ENCODE measurements at places on chromosomes 7 and 10.

GRCh38 chr7:66630531-66630930 lies 1.9 kb downstream of the KCTD7 start:
- no peak for DNase-seq

DNA sequence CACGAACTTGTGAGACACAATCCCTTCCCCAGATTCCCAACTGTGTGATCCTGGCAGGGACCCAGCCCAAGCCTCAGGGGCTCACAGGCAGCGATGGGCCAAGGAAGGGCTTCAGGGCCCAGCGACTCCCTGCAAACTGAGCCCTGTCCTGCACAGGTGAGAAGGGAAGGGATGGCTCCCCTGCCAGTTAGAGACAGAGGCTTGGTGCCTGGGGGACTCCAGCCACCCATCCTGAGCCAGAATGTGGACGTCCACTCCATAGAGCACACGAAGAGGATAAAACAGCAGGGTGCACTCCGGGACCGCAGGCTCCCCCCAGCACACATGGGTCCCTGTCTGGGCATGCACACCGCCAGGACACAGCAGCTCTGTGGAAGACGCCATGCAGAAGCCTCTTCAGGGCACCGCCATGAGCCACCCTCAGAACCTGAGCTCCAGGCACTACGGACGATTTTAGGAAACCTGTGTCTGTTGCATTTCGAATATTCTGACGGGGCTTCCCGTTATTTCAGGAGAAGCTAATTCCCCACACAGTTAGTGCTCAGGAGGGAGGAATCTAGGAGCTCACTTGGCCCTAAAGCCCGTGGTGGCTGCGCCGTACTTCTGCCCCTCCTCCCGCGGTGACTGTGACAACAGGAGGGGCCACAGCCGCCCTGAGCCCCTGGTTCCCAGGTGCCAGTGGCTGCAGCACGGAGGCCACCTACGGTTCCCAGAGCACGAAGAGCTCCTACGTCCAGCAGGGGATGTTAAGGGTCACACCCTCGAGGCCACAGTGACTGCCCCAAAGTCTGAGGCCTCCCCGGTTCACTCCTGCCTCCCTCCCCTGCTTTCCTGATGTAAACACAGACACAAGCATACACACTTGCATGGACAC lies 326.0 kb downstream of the PTPRN2 start:
- DNase-seq, result no peak

- DNase-seq, result no peak
These were observed 1.5 kb upstream of the SAP25 start for GRCh38 chr7:100575206-100575631.

DNA sequence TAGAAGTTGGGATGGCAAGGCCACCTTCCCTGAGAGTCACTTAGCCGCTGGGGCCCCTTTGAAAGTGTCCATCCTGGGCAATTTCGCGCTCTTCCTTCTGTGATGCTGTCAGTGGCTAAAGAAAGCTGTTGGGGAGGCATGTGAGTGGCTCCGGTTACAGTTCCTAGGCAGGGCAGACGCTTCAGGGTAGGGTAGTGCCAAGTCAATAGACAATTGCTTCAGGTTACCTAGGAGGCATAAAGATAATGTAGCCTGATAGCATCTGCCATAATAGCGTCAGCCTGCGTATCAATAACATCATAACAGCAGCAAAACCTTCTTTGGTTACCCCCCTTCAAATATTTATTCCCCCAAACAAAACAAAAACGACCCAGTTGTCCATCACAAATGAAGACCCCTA lies at the start of gene FAM107B:
Gene FAM107B, minus strand, starts transcription at position 101 of the 400 bp plus-strand sequence. CDS start 234 bp downstream, outside the sequence.
- no peak for DNase-seq

- DNase-seq, result no peak
These were observed 467.4 kb downstream of the TYW1 start for GRCh38 chr7:67463983-67464382.

- no peak for DNase-seq
These were observed 702.3 kb downstream of the LRMDA start for GRCh38 chr10:76133597-76134255.

DNA sequence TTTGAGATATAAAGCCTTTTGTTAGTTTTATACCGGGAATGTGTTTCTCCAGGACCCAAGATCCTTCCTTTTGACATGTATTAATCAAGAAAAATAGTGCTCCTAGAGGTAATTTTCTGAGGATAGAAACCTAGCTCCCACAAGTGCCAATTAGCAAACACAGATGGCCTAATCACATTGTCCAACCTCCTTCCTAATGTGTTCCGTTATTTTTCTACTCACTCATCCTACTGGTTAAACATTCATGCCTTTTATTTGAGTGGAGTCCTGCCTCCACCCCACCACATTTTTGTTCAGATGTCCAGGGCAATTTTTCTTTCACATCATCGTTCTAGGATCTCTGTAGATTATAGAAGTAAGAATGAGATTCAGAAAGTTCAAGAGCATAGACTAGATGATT lies 610.0 kb upstream of the MBL2 start:
- no peak for DNase-seq

DNA sequence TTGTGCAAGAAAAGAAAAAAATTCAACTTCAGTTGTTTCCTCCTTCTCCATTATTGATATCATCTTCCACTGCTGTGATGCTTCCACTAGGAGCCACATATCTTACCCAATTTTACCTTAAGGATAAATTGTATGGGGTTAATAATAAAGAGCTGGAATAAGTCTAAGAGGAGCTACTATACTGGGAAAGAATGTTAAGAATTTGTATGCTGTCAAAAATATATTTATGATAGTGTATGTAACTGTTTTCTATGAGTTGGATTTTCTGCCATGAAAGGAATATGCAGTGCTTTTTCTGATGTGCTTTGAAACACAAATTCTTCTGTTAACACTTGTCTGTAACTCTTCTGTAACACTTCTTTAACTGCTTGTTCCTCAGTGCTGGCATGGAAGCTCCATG lies 219.1 kb downstream of the VTI1A start:
- DNase-seq, result no peak

DNA sequence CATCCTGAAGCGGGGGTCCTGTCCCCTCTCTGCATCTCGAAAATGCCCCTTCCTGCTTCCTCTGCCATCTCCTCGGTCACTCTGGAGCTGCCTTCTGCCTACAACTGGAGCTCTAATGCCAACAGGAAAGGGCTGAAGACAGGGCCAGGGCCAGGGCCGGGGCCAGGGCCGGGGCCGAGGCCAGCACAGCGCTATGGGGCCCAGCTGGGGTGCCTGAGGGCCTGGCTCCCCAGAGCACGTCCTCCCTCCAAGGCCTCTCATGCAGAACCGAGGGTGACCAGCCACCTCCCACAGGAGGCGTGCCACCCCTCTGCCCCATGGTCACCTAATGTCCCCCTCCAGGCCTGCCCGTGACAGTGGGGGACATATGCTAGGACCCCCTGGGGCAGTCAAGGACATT lies 155.7 kb downstream of the PRKAG2 start:
- no peak for DNase-seq

DNA sequence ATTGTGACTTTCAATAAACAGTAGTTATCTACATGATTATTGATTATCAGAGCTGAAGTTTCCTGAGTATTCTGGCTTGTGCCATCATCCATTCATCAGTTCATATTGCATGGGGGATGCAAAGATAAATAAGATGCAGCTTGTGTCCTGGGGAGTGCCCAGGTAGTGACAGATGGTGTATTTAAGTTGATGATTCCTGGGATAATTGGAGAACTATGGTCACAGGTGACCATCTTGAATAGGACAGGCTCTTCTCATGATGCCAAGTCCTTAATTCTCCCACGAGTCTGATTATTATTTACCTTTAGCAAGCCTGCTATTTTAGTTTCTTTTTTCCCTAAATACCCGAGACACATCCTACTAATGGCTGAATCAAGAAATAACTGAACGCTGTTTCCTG lies 64.9 kb downstream of the PLPP4 start:
- no peak for DNase-seq

DNA sequence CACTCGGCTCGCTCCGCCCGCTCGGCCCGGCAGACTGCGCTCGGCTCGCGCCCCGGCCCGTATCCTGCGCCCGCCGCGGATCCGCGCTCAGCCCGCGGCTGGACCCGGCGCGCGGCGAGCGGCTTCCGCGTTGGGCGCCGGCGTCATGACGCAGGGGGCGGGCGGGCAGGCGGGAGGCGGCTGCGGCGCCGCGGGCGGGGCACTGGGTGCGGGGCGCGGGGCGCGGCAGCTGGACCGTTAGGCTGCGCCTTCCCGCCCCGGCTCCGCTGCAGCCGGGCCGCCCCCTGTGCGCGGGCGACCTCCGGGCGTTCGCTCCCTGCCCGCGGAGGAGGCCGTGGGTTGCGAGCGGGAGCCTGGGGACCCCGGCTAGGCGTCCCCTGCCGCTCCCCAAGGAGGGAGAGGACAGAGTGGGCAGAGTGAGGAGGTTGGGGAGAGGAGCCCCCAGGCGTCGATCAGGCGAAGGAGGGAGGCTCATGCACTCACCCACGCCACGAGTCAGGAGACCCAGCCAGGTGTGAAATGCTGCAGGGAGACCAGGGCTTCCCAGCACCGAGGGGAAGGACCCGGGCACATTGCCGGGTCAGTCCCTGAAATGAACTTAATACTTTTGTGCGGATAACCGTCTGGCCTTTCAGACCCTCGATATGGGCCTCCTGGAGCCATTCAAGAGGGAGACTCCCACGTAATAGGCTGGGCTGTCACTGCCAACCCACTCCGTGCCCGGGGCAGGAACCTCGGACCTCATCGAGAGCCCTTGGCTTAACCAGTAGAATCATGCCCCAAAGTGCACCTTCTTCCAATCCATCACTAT lies at the start of gene PIP4K2A:
Gene PIP4K2A, minus strand, starts transcription at position 100 of the 811 bp plus-strand sequence. CDS start 252 bp downstream, outside the sequence.
- DNase-seq, result peak; percentile 56

DNA sequence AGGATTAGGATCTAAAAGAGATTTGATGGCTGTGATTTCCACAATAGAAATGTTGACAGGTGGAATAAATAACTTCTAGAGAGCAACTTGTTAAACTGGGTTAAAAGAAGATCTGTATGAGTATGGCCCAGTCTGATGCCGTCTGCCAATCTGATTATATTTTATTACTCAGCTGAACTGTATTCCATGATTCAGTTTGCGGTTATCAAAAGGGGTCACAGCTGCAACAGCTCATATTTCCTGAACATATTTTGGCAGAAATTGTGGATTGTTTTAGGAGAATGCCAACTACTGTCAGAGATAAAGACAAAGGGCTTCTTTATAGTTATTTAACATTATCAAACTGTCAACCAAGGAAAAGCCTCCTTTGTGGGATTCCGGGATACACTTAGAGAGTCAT lies 244.8 kb upstream of the MINDY3 start:
- DNase-seq, result no peak

- no peak for DNase-seq
These were observed 5.6 kb upstream of the PKD1L1 start for GRCh38 chr7:47953822-47954221.

- no peak for DNase-seq
These were observed 118.8 kb downstream of the NRP1 start for GRCh38 chr10:33215635-33216034.

- no peak for DNase-seq
These were observed 258.9 kb downstream of the SUGCT start for GRCh38 chr7:40393660-40394059.

DNA sequence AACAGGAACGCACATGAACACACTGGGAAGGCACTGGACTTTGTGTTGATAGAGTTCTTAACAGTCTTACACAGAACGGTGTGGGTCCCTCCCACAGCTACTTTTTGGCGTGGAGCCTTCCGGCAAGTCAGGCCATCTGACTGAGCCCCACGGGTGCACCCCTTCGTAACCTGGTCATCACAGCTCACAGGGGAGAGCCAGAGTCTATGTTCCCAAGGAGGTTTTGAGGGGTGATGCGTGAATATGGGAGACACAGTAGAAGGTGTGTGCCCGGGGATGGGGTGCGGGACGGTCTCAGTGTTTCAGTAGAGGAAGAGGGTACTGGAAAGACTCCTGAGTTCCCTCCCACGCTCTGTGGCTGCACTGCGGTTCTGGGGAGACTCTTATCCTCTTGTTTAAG lies 291.7 kb downstream of the DNAJB6 start:
- no peak for DNase-seq

GRCh38 chr7:134831862-134832261 lies 52.4 kb downstream of the CALD1 start:
- DNase-seq, result no peak

DNA sequence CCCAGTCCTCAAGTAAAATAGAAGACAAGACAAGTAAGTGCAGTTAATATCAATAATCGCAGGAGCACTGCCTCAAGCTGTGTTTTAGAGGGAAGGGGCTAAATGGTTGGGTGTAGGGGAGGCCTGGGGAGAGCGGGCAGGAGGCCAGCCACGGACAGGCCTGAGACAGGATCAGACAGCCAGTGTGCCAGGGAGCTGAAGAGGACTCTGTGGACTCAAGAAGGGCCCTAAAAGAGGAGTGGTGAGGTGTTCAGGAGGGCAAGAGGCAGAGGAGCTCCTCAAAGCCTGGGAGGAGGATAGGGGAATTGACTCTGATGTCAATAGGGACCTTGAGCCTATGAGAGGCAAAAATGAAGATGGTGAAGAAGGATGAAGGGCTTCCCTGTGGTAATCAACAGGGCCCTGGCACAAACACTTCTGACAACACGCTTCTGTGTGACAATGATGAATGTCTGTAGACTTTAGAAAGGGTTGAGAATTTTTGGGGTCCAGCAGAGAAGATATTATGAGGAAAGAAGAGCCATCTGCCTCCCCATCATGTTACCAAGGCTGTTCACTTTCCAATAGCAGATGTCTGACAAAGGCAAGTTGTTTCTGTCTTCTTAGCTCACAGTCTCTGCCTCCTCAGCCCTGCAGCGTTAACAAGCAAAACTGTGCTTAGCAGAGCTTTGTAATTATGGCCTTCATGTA lies 2.4 kb upstream of the PTPRE start:
- no peak for DNase-seq

DNA sequence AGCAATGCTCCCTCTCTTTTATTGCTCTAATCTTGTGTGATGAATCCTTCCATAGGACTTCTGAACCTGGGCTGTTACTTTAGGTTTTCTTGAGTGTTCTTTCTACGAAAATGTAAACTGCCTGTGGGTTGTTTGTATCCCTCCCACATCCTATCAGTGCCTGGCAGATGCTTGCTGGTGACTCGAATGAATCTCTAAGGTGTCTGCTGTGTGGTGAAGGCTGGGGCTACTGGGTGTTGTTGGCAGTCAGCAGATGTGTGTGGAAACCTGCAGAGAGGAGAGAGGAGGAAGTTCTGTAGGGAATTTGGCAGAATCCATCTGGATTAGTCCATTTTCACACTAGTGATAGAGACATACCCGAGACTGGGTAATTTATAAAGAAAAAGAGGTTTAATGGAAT lies 639.4 kb downstream of the CALN1 start:
- DNase-seq, result no peak

DNA sequence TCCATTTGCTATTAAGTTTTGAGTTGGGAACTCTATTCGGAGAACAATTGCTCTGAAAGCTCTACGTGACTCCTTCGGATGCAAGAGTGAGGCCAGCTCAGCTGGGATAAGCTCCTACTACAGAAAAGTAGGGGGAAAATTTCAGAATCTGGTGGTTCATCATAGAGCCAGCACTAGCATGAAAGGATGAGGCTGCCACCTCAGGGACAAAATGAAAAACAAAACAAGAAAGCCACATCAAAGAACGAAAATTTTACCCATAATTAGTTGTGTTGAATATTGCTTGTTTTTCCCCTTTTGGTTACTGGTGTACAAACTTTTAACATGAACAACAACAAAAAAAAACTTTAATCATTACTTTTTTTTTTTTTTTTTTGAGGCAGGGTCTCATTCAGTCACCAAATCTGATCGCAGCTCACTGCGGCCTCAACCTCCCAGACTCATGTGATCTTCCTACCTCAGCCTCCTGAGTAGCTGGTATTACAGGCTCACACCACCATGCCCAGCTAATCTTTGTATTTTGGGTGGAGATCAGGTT lies 39.7 kb upstream of the NFE2L3 start:
- no peak for DNase-seq

GRCh38 chr10:6877722-6878392 lies 297.8 kb upstream of the PRKCQ start:
- DNase-seq, result no peak
